ENCODE measurements at places on chromosomes 4 and X. TPM values are rescaled to one million over a fixed set of nuclear protein-coding genes. Genes with fewer than 3 reads are reported as not detected.
A peak's percentile ranks its signal among the peaks of the same experiment; 100 is the strongest.

DNA sequence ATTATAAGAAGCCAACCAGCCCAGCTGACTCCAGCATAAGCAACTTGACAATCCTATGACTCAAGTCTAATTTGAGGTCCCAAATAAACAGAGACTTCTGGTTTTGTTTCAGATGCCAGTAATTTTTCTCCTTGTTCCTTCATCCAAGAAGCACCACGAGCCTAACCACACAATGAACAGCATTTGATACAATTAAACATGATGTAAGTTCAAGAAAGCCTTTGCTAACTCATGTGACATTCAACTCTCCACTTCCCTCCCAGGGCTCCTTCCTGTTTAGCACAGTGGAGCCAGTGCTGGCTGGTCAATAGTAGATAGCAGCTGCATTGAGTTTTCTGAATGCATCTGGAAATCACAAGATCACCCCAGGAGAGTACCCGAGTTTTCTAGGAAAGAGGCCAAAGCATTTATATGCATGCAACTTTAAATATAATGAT lies 206.3 kb downstream of the ARHGAP24 start:
- no peaks in the 10 kb centered on the region for H3K36me3 ChIP-seq
- no peak overlapping the region for H3K4me3 ChIP-seq
- no peaks in the 10 kb centered on the region for H3K27me3 ChIP-seq
- no peak for DNase-seq
- H3K4me1 ChIP-seq = peaks cover 8% of the 10 kb centered on the region
- no peak overlapping the region for H3K27ac ChIP-seq

DNA sequence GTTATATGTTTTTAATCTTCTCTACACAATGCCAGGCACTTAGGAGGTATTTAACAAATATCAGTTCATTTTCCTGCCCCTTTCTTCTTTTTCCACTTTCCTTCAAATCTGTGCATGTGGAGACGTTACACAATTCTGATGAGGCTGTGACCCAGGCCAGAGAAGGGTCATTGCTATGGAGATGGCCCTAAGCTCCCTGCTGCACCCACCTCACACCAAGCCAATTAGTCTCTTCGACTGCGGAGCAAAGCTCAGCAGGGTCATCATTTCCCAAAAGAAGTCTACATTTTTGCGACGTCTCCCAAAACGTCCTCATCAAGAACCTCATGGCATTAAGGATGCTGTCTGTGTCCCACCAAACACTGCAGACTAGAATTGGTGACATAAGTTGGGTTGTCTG lies 28.9 kb upstream of the VEGFD start:
- H3K27me3 ChIP-seq = no peaks in the 10 kb centered on the region
- H3K27ac ChIP-seq = no peak overlapping the region

- no peak for DNase-seq
- no peak overlapping the region for H3K27ac ChIP-seq
- no peaks in the 10 kb centered on the region for H3K27me3 ChIP-seq
- peaks cover 3% of the 10 kb centered on the region for H3K36me3 ChIP-seq
- no peaks in the 10 kb centered on the region for H3K4me1 ChIP-seq
Measured at GRCh38 chr4:81453024-81453423, 18.7 kb downstream of the RASGEF1B start.

GRCh38 chr4:99832321-99832720 lies 15.7 kb downstream of the DAPP1 start:
- no peak overlapping the region for H3K27ac ChIP-seq
- no peaks in the 10 kb centered on the region for H3K27me3 ChIP-seq
- no peak overlapping the region for H3K4me3 ChIP-seq
- no peaks in the 10 kb centered on the region for H3K4me1 ChIP-seq
- H3K36me3 ChIP-seq = no peaks in the 10 kb centered on the region

DNA sequence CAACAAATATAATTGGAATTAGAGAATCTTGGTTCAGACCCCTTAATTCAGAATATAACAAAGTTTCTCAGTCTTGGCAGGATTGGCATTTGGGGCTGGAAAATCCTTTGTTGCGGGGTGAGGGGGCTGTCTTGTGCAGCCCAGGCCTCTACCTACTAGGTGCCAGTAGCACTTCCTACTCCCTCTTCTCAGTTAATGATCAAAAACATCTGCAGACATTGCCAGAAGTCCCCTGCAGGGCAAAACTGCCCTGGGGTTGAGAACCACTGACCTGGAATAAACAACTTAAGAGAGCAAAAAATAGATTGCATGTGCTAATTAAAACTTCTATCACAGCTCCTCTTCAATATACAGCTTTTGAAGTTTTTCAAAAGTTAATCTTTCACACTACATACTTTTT lies 36.7 kb upstream of the CXorf38 start:
- peak; percentile 59 for DNase-seq
- H3K4me3 ChIP-seq = peak overlapping the region; percentile 19
- H3K27ac ChIP-seq = peak overlapping the region; percentile 85
- no peaks in the 10 kb centered on the region for H3K27me3 ChIP-seq

DNA sequence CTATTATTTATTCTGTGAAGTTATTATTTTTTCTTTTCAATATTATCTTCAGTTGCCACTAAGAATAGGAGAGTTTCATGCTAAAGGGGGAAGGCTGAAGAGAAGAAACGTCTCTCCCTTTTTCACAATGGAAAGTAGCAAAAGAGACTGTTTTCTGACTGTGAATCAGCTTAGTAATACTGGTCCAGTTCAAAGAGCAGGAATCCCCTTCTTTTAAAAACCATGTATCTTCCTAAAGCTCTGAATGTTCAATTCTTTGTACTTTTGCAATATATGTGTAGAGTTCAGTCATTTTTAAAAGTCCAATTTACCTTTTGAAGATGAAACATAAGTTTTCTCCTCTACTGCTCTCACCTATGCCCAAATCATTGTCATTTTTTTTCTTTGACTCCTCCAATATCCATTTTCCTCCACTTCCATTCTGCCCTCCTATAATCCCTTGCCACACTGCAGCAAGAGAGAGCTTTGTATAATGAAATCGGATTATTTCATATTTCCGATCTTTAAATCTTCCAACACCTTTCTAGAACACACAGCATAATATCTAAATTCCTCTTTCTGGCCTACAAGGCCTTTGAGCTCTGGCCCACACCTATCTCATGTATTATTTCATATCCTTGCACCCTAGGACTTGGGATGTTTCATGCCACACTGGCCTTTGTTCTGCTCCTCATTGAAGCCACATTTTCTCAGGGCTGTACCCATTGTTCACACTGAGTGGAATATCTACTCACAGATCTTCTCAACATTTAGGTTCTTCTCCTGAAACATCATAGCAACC lies 195.3 kb downstream of the CAMK2D start:
- no peak overlapping the region for H3K27ac ChIP-seq
- H3K4me3 ChIP-seq = no peak overlapping the region
- DNase-seq = no peak
- H3K4me1 ChIP-seq = no peaks in the 10 kb centered on the region
- no peaks in the 10 kb centered on the region for H3K27me3 ChIP-seq

DNA sequence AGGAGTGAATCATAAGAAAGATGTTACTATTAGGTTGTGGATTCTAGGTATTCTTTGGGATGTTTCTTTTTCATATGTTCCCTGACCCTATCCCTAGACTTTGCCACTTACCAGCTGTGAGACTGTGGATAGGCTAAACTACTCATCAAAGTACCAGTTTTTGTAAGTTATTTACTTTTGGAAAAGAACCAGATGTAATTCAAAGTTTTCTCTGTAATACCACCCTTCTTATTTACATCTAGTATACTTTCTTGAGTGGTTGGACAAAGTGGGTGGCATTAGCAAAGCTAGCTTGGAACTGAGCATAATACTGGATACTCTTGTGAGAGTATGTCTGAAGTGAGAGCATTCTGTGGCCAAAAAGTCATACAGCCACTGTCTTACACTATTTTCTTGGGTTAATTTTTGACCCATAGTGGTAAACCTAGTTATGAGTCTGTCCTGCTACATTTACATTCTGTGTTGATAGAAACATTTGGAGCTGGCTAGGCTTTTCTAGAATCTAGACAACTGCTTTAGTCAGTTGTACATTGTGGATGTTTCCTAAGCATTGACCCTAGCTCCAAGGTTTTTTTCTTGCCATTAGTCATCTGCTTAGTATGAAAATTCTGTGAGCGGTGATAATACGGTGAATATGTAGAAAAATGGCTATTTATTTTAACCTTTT lies 41.7 kb downstream of the KDM6A start:
- peaks cover 1% of the 10 kb centered on the region for H3K36me3 ChIP-seq
- H3K27ac ChIP-seq = no peak overlapping the region
- no peaks in the 10 kb centered on the region for H3K27me3 ChIP-seq
- H3K4me3 ChIP-seq = no peak overlapping the region
- no peak for DNase-seq

Gene ALB
- 0.96 TPM for total RNA-seq

Measured in neural progenitor cell (in vitro differentiated cells).